ENCODE measurements at places on chromosomes 2 and 18.

- no peak for DNase-seq
Measured at GRCh38 chr2:189111063-189111715, 68.4 kb downstream of the COL5A2 start.

DNA sequence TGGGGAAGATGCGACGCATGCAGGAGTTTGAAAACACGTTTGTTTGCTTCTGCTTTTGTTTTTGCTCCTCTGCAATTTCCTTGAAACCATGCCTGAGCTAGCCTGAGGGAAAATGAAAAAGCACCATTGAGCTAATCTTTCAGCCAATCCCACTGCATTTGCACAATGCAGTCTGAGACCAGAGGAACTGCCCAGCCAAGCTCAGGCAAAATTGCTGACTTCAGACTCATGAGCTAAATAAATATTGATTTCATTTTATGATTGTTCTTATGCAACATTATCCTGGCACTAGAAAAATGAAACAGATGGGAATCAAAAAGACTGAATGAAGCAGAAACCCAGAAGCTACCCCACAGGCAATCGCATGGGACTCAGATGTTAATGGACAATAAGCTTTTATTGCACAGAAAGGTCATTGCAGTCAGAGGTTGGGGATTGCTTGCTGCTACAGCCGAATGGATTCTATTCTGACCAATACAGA, 37.0 kb downstream of the TPRKB start:
- DNase-seq = no peak

GRCh38 chr2:72175636-72176035, 28.0 kb upstream of the CYP26B1 start:
- no peak for DNase-seq

- DNase-seq = no peak
Measured at GRCh38 chr18:31875301-31875700, 67.6 kb downstream of the TRAPPC8 start.

DNA sequence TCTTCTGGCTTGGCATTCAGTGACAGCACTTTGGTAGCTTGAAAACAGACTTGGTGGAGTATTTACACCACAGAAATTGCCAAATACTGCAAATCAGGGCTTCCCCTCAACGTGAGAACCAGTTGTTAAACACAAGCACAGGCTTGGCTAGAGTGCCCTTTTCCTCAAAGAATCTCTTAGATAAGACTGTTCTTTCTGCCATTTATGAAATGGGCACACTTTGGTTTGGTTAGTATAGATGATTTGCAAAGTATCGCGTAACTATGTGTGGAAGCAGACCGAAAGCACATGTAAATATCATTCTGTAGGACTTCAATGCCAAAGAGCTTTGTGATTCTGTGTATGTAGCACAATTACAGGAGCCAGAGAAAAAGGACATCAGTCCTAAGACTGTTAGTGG, 308.2 kb downstream of the DCC start:
- no peak for DNase-seq

DNA sequence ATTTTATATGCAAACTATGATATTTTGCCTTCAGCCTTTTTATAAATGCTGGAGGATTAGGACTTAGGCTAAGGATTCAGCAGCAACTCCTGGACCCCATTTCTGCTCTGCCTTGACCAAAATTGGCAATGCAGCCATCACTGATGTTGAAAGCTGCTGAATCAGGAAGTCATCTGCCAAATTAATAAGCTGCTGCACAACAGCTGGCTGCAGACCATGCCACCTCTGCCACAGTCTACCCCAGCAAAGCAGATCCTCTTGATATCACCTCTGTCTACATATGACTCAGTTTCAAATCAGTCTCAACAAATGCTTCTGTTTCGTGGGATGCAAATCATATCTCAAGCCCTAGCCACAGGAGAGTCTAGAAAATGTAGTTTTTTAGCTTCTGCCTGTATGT, 7.1 kb upstream of the SOS1 start:
- no peak for DNase-seq

DNA sequence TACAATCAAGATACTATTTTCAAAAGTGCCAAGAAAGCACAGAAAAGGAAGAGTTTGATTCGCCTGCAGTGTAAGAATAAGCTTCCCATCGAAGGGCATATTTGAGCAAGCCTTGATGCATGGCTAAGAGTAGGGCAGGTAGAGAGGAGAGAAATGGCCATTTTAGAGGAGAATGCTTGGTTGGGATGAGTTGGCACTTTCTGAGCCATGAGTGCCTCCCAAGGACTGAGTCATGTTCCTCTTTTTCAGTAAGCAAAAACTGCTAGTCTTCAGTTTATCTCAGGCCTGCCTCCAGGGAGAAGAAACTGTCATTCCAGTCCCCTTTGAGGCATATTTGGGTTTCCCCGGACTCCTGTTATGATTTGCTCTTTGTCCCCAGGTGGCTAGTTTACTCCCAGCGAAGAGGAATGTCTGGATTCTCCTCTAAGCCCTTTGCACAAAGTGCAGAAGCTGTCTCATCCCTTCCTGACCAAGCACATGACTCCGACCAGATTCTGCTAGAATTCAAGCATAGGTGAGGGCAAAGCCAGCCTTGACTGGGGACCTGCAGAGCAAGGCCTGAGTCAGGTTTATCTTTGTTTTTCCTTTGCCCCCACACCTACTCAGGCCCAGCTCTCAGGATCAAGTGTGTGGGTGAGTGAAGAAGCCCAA, 115.2 kb downstream of the TTC32 start:
- no peak for DNase-seq

Data from stimulated activated CD4-positive, alpha-beta T cell treated with anti-CD3 and anti-CD28 coated beads, Interleukin-1b, Interleukin-23, amount 100 ng/mL, for 1 hour (primary cell).